ENCODE measurements at places on chromosomes 2 and 18. TPM values are rescaled to one million over a fixed set of nuclear protein-coding genes. Genes with fewer than 3 reads are reported as not detected.

DNA sequence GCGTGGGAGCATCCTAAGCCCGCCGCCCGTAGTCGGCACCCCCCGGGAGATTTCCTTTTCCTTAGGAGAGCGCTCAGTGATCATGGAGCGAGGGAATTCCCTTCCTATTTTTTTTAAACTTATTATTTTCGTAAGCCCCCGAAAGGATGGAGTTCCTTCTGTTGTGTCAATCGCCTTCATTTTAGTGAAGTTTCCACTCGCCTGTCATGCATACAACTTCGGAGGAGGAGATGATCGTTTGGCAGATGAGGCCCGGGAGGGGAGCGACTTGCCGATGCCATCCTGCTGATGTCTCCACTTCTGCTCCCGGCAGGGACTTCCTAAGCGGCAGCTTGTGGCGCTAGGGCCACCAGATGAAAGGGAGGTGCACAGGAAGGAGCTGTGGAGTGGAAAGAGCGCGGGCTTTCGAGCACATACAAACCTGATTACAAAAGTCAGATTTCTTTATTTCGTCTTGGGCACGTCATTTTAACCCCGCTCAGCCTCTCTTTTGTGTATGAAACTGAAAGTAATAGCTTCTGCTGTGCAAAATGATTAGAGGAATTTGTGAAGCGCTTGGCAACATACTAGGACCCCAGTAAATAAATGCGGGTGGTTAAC is at the start of gene ADGRF3:
Gene ADGRF3 (minus strand): TSS at position 336 of the 600 bp plus-strand sequence. CDS start 555 bp downstream, outside the sequence.
- H3K27ac ChIP-seq = peak within 1 kb of the TSS; percentile 81
- peaks cover 30% of the 10 kb centered on the region for H3K4me1 ChIP-seq
- H3K27me3 ChIP-seq = no peaks in the 10 kb centered on the region
- H3K36me3 ChIP-seq = no peaks in the 10 kb centered on the region
- peak; percentile 78 for DNase-seq

DNA sequence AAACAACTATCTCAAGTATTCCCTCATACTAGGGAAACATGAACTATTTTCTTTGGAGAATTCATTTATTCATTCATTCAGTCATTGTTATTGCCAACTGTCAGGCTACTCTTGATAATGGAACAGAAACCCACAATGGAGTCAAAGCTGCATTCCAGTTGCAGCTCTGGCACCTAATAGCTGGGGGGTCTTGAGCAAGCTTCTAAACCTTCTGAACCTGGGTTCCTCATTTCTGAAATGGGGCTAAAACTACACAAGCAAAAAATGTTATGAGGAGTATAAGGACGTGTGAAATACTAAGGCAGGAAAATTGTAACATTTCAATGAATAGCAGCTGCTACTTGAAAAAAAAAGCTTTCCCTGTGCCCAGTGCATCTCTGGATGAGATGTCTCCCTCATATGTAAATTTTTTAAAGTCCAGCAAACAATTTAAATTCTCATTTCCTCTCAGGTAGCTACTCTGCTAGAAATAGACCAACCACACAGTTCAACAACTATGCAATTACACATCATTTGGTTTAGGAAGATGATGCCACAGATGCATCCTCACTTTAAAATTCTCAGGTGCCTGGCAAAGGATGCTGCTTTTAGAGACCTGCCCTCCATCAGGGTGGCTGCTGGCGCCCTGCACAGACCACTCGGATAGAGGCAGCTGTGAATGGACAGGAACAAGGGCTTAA is 38.5 kb downstream of the SPRED2 start:
- H3K4me1 ChIP-seq = peaks cover 3% of the 10 kb centered on the region
- H3K27me3 ChIP-seq = no peaks in the 10 kb centered on the region
- no peak overlapping the region for H3K27ac ChIP-seq
- no peak overlapping the region for H3K4me3 ChIP-seq
- DNase-seq = no peak

DNA sequence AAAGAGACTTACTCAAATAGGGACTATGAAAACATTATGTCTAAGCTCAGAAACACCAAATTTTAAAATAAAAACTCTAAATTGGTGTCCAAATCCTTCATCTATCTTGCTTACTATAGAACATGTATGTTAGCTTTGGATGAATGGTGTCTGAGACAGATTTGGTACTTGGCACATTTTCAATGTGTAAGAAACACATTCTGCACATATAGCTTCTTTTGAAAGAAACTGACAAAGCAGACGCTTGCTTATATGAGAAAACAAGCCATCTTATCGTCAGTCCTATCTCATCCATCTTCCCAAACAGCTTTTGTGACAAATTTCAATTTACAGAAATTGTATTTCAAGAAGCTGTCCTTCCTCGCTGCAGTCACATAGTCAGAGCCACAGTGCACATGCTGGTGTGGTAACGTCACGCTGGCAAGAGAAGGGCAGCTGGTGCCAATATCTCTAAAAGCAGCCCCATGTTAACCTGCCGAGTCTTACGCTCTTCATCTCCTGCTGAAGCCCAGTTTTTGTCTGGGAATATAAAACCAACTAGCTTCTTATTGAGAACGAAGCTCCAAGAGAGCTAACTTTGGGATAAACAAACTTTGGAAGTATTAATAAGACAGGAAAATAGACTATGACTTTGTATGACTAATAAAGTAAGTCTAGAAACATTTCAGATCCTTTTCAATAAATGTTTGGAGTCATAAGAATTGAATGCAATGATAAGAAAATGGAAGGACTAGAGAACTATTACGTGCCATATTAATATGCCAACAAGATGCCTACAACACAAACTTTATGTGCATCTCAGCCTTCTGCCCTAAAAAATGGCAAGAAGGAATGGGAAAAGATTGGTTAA is 74.9 kb upstream of the TFCP2L1 start:
- H3K36me3 ChIP-seq = peaks cover 14% of the 10 kb centered on the region
- DNase-seq = no peak
- 0 out of 2 replicates have a peak, but pooled peaks cover 3% of the 10 kb centered on the region for H3K4me1 ChIP-seq
- no peak overlapping the region for H3K27ac ChIP-seq
- no peaks in the 10 kb centered on the region for H3K27me3 ChIP-seq
- no peak overlapping the region for H3K4me3 ChIP-seq

GRCh38 chr2:181884601-181885000 is 6.9 kb upstream of the ITPRID2 start:
- no peak overlapping the region for H3K4me3 ChIP-seq
- H3K27ac ChIP-seq = no peak overlapping the region
- no peaks in the 10 kb centered on the region for H3K36me3 ChIP-seq
- H3K27me3 ChIP-seq = no peaks in the 10 kb centered on the region

- H3K4me3 ChIP-seq = peak overlapping the region; percentile 93
- H3K36me3 ChIP-seq = peaks cover 12% of the 10 kb centered on the region
- peaks cover 10% of the 10 kb centered on the region for H3K4me1 ChIP-seq
- no peaks in the 10 kb centered on the region for H3K27me3 ChIP-seq
These were observed 446 bp upstream of the COPS7B start for GRCh38 chr2:231785822-231786176.

The DLGAP1 gene
- 0.99 TPM for total RNA-seq

The MOCOS gene
- total RNA-seq = not detected

Measured in SJCRH30 (cell line).